ENCODE measurements at places on chromosomes 7 and 10.
A peak's percentile ranks its signal among the peaks of the same experiment; 100 is the strongest.

GRCh38 chr10:77428691-77429395, 208.8 kb downstream of the KCNMA1 start:
- no peak for DNase-seq

GRCh38 chr7:123241809-123242208, 42.0 kb upstream of the SLC13A1 start:
- DNase-seq = no peak

GRCh38 chr7:134890246-134891240, 95.8 kb upstream of the AGBL3 start:
- DNase-seq = no peak

- DNase-seq = no peak
Measured at GRCh38 chr7:81484261-81484660, 285.6 kb downstream of the HGF start.

- no peak for DNase-seq
Measured at GRCh38 chr7:1530946-1531262, 402 bp downstream of the MAFK start.

GRCh38 chr10:85643171-85643844, 723.3 kb downstream of the GRID1 start:
- DNase-seq = no peak

DNA sequence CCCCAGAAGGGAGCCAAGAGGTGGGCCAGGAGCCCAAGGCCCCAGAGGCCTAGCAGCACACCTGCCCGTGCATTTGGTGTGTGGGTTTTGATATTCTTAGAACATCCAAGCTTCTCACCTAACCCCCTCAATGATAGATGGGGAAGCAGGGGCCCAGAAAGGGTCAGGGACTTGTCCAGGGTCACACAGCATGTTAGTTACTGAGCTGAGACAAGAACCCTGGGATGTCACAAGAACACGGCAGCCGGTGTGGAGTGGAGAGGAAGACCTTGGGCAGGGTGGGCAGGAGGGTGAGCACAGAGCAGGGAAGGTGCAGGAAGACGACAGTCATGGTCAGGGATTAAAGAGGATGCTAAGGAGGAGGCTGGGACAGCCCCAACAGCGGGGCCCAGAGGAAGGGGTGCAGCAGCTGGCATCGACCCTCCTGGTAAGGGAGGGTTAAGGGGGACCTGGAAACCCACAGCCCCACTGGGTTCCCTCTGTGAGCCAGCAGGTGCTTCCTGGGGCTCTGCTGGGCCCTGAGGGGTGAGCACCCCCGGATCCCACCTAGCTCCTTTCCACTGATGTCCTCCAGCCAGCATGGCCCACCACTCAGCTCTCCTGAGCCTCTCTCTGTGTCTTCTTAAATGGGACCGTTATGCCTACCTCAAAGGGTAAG, 44.4 kb downstream of the UNC5B start:
- no peak for DNase-seq

- no peak for DNase-seq
Measured at GRCh38 chr10:77406764-77407430, 230.7 kb downstream of the KCNMA1 start.

DNA sequence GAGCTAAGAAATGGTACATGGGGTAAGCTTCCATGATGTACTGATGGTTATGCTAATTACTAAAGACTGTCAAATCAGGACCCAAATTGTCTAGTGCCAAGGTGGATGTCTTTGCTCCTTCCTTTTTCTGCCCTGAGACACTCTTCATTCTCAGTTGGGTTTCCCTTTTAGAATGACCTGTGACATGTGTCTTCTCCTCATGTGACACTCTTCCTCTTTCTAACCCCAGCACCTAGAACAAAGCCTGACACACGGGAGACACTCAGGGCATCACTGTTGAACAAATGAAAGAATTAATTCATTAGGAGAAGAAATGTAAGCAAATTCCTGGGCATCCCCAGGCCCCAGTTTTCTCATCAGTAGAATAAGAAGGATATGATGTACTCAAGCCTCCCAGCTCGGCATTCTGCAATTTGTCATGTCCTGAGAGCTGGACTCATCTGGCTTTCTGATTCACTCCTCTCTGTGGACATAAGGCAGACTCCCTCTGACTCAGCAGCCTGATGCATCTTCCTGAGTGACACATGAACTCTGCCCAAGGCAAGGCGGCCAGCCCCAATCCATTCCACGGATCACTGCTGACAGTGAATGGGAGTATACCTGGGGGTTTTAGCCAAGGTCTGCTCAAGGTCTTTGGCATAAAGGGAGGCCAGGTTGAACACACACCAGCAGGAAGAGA, 473.8 kb downstream of the KCNMA1 start:
- DNase-seq = no peak

GRCh38 chr10:126944191-126944590, 39.0 kb downstream of the DOCK1 start:
- no peak for DNase-seq

- DNase-seq = no peak
Measured at GRCh38 chr10:7561985-7562384, 104.8 kb downstream of the ITIH5 start.

GRCh38 chr7:8724080-8724718, 290.8 kb downstream of the NXPH1 start:
- peak; percentile 38 for DNase-seq

- no peak for DNase-seq
Measured at GRCh38 chr10:130179640-130180039, 43.4 kb downstream of the GLRX3 start.

DNA sequence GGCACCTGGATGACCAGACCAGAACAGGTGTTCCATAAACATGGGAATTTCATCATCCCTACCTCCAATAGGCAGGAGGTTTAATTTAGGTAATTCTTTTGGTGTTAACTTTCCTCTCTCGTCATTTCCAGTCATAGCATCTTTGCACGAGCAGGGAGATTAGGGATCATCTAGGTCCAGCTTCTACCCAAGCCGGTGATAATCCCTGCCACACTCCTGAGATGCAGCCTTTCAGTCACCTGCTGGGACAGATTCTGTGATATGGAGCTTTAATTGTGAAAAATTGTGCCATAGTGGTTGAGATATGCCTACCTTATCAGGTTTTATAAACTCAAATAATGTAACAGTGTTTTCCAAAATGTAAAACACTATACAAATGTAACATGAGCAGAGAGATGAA, 191.8 kb upstream of the AOAH start:
- DNase-seq = no peak

- DNase-seq = no peak
Measured at GRCh38 chr7:27251652-27252590, 9.3 kb downstream of the EVX1 start.

GRCh38 chr7:93575555-93576399, 1.3 kb upstream of the CALCR start:
- no peak for DNase-seq

Measured in MV-4-11 (cell line).